CD8-positive, alpha-beta memory T cell (primary cell): ENCODE measurements at places on chromosomes 1 and 21. TPM values are rescaled to one million over a fixed set of nuclear protein-coding genes. Genes with fewer than 3 reads are reported as not detected.
A peak's percentile ranks its signal among the peaks of the same experiment; 100 is the strongest.

The NUF2 gene
- total RNA-seq, result 28.5 TPM

The DIO1 gene
- not detected for total RNA-seq

GRCh38 chr1:150613061-150613920 is 16.1 kb downstream of the ENSA start:
- H3K27ac ChIP-seq, result peak overlapping the region; percentile 76
- H3K4me1 ChIP-seq, result peaks cover 51% of the 10 kb centered on the region
- H3K4me3 ChIP-seq, result no peak overlapping the region
- no peaks in the 10 kb centered on the region for H3K27me3 ChIP-seq
- DNase-seq, result peak; percentile 57

DNA sequence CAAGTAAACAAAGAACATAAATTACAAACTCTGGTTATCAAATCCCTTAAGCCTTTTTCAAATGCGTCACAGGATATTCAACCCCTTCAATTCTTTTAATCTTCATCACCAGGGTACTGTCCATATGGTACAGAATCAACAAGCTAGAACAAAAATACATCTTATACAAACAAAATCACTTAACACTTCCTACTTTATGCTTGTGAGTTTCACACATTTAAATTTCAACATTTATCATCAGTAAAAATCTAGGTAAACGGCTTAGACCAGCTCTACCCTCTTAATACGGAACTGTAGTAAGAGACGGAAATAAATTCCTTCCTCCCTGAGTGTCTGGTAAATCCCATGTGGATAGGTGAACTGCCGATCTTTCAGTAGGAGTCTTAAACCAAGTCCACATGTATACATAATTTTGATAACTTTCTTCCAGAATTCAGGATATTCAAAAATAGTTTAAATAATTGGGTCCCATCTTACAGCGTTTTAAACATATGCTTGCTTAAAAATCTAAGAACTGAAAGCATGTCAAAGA is 1.0 kb downstream of the CCDC181 start:
- no peaks in the 10 kb centered on the region for H3K36me3 ChIP-seq
- peaks cover 14% of the 10 kb centered on the region for H3K27me3 ChIP-seq
- no peak overlapping the region for H3K27ac ChIP-seq
- H3K4me3 ChIP-seq, result no peak overlapping the region
- H3K4me1 ChIP-seq, result peaks cover 10% of the 10 kb centered on the region

- no peak for DNase-seq
- H3K4me3 ChIP-seq, result peak overlapping the region; percentile 89
- peak overlapping the region; percentile 85 for H3K27ac ChIP-seq
- H3K4me1 ChIP-seq, result peaks cover 22% of the 10 kb centered on the region
Measured at GRCh38 chr1:151199873-151200581, 1.7 kb downstream of the PIP5K1A start.
